ENCODE measurements at places on chromosomes 3 and 15.

DNA sequence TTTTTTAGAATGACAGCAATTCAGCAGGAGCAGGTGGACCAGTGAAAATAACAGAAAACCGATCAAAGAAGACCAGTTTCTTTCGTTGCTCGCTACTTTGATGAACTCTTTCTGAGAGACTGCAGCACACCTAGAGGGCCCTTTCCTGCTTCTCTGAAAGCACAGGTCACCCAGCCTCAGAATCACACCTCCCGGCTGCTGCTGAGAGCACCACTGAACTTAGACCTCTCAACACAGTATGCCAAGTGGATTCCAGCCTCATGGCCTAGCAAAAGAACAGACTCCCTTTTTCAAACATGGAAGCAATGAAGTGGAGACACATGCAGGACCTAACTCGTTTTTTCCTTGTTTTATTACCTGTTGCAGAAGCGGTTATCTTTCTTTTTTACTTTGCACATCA is 13.9 kb upstream of the APH1B start:
- DNase-seq = no peak

DNA sequence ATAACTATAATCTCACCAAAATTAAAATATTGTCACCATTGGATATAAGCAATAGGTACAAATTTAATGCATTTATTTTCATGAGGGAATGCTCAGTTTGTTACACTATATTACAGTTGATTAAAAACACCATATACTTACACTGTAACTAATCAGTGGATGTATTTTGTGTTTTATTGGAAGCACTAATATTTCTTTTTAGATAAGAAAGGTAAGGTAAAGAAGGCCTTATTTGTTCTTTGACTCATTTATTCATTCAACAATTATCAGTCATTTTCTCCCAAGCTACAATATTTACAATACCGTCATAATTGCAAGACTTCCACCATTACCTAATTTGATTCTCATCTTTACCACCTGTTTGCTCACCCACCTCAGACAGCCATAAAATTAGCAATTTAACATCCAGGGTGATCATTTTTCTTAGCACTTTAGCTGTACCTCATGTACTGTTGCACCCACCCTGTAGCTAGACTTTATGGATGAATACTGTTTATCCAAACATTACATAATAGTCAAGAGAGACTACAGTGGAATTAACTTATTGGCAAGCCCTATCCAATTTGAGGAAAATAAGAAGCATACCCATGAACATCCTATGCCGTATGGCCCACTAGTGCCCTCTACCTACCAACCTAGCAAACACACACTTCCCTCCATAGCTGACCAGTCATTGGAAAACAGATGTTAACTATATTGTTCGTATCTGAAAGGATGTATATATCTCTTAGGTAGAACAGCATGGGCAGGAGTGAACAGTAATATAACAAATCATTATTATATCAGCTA is 229.6 kb downstream of the BBX start:
- DNase-seq = peak; percentile 12

GRCh38 chr15:42493679-42494078 is 1.8 kb upstream of the SNAP23 start:
- no peak for DNase-seq

GRCh38 chr3:37761043-37761442 is 100.6 kb upstream of the CTDSPL start:
- no peak for DNase-seq

GRCh38 chr15:93321881-93322282 is 232.9 kb upstream of the RGMA start:
- no peak for DNase-seq

GRCh38 chr3:148206446-148206845 is 491.3 kb upstream of the AGTR1 start:
- DNase-seq = no peak

- no peak for DNase-seq
Measured at GRCh38 chr3:111639316-111639715, 44.2 kb upstream of the ZBED2 start.
